ENCODE measurements at places on chromosomes 6 and 20. TPM values are rescaled to one million over a fixed set of nuclear protein-coding genes. Genes with fewer than 3 reads are reported as not detected.

DNA sequence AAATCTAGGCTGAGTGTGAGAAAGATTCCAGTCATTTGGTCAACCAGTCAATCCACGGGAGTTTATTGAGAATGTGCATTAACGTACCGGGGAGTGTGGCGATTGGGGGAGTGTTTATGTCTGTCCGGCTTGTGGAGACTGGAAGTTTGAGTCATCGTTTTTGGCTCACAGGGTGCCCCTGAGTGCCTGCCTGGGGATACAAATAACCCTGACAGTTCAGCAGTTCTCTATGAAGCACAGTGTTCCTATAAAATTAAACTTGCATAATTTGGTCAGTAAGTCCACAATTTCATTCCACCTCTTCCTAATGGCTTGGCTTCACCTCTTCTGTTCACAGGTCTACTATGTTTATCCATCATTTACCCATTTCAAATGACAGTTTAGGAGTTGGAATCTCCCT is 72.6 kb upstream of the PLEKHG1 start:
- no peak for DNase-seq

Gene SMPDL3A
- total RNA-seq, result 13.6 TPM

DNA sequence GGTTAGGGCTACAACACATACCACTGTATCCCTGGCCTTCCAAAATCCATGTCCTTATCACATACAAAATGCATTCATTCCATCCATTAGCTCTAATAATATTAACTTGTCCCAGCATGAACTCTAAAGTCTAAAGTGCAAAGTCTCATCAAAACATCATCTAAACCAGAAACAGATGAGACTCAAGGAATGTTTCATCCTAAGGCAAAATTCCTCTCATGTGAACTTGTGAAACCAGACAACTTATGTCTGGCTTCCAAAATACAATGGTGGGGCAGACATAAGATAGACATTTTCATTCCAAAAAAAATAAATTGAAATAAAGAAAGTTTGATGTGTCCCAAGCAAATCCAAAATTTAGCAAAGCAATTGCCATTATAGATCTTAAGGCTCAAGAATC is 257.4 kb downstream of the HTR1B start:
- no peak for DNase-seq

Gene RIPPLY2
- total RNA-seq, result not detected

Gene TMC2
- total RNA-seq, result not detected

DNA sequence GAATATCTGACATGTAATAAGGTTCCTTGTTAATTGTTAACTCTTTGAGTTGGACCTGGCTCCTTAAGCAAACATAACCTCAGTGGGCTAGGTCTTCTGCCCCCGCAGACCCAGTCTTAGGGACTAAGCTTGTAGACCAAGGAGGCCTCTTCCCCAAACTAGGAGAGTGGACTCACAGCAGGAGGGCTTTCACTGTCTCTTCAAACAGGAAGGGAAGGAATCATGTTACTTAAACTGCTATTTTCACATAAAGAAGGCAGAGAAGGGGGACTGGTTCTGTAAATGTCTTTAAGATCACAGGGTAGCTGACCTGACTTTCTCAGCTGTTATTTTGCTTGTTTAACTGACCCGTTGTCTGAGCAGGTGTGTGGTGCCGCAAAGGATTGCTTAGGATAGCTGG is 34.9 kb upstream of the PRDM1 start:
- DNase-seq, result no peak

Gene CRISP3
- total RNA-seq, result not detected

Gene SLC22A23
- 4.0 TPM for total RNA-seq

DNA sequence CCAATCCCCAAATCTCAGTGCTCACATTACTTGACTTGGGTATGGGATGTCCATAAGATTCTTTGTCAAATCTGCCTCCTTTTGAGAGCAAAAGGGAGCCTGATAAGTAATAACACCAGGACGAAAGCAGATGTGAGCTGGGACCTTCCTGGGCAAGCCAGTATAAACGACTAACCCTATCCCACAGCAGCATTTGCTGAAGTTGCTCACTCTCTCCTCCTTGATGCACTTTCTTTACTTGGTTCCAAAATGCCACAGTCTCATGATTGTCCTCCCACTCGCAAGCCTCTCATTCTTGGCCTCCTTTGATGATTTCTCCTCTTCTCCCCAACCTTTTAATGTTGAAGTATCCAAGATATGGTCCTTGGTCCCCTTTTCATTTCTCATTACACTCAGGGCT is 44.7 kb upstream of the TAGAP start:
- DNase-seq, result no peak

Gene SLC22A16
- total RNA-seq, result not detected

- DNase-seq, result no peak
Measured at GRCh38 chr20:46761566-46761965, 52.1 kb downstream of the SLC2A10 start.

Gene PRND
- total RNA-seq, result not detected

DNA sequence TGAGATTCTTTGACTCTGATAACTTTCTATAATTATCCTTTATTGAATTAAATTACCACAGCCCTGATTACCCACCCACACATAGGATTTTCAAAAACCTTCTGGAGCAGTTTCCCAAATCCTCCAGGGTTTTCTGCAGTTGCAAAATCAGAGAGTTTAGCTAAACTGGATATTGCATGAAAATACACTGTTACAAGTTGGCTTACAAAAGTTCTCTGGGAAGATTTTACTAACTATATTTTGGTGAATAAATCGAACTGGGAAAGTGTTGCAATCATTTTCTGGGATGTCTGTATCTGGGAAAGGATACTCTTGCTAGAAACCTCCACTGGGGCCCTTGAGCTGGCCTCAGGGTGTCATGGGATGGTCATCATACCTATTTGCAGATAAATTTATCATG is 97.6 kb upstream of the STMND1 start:
- no peak for DNase-seq

DNA sequence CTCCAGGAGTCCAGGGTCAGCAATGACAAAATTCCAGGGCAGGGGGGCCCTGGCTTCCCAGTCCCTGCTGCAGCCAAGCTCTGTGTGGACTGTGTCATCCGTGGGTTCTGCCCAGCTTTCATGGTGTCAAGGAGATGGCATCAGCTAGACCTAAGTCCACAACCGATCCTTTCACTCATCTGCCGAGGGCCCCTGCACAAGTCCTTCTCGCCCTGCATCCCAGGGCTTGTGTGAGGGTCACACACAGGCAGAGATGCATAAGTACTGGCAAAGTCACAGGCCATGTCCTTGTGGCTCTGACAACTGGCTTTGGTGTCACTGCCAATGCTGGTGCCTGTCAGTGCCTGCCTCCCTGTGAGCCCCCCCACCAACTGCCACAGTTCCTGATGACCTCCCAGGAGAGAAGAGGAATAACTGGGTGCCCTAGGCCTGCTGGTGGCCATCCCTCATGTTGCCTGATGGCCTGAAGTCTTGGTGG is 181.4 kb upstream of the CST7 start:
- no peak for DNase-seq

Gene PDYN
- total RNA-seq, result not detected

- DNase-seq, result no peak
Measured at GRCh38 chr20:58657262-58657661, 6.2 kb downstream of the STX16 start.

GRCh38 chr6:18308070-18308735 is 43.9 kb upstream of the DEK start:
- peak; percentile 49 for DNase-seq

GRCh38 chr6:25165177-25165576 is 114.0 kb upstream of the CARMIL1 start:
- DNase-seq, result no peak

- DNase-seq, result peak; percentile 62
Measured at GRCh38 chr6:117531346-117531745, 48.9 kb downstream of the DCBLD1 start.

Gene SNX21
- 131 TPM for total RNA-seq

GRCh38 chr6:138999949-139000725 is 12.1 kb upstream of the REPS1 start:
- peak; percentile 77 for DNase-seq

DNA sequence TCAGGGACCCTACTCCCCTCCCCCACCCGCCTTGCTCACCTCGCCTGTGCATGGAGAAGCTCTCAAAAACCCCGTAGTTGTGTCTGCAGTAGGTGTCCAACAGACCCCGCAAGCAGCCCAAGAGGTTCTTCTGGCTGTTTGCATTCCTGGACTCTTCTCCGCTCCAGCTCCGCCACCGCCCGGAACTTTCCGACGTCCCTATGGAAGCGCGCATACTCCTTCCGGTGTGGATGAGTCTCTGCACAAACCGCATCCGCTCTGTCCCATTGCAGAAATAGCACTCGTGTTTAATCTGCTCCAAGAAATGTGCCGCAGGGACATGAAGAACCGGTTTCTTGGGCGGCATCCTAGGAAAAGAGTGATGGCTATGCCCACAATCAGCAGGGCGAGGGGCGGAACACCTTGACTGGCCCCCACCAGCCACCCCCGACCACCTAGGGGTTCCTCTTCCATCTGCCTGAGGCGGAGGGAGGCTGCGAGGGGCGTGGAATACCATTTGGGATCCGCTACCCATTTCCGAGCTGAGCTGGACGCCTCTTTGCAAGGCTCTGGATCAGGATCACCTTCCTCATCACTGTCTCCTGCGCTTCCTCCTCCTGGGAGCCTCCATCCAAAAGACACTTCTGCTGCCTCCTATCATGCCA is 20.2 kb downstream of the HLA-DRA start:
- DNase-seq, result no peak

- no peak for DNase-seq
Measured at GRCh38 chr6:84417260-84417659, 189.8 kb upstream of the CEP162 start.

DNA sequence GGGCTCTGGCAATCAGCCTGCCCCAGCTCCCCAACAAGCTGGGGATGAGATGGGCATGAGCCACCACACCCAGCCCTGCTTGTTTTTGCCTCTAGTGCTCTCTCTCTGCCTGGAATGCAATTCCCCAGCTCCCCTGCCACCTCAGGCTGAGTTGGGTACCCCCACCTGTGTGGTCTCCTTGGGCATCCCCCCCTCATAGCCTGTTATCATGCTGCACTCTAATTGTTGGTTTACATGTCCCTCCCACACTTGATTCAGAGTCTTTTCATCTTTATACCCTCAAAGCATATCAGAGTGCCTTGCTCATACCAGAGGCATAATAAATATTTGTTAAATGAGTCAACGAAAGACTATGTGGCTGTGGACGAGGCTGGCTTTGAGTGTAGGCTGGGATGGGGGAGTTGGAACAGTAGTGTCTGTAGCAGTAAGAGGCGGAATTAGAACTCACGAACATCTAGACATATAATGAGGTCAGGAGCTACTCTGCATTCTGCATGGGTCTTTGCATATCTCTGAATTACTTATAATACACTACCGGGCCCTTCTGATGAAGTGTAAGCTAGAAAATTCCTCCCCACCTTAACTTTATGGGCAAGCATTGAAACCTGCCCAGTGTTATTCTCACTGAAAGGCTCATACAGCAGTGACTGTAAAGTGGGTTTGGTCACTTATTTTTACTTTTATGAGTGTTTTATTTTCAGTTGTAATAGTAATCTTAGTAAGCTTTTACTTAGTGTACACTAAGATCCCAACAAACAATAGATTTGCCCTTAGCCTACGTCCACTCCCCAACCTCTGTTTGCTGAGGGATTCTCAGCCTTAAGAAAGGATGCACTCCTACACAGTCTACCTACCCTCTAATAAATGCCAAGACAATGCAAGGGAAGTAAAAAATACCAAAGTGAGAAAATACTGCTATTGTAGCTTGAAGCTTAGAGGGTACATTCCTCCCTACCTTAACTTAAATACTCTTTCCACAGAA is 58.7 kb downstream of the EDN1 start:
- DNase-seq, result peak; percentile 70

- no peak for DNase-seq
Measured at GRCh38 chr20:8260837-8261251, 128.8 kb downstream of the PLCB1 start.

GRCh38 chr20:50675671-50676376 is 15.5 kb downstream of the RIPOR3 start:
- DNase-seq, result no peak

DNA sequence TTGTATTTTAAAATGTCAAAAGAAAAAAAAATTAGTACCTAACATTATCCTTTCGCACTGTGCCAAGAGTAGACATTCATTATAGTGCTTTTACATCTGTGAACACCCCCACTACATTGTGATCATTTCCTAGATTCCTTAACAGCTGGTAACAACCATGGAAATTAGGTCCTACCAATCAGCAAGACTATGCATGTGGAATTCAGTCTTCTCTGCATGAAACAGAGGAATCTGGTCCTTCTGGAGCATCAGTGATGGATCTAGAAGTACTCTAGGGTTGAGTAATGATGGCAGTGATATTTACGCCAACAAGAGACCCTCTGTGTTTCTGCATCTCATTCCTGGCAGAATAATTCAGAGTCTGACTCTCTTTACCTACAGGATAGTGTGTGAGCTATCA is 9.4 kb downstream of the OR12D1 start:
- no peak for DNase-seq

Gene GSTA5
- not detected for total RNA-seq

DNA sequence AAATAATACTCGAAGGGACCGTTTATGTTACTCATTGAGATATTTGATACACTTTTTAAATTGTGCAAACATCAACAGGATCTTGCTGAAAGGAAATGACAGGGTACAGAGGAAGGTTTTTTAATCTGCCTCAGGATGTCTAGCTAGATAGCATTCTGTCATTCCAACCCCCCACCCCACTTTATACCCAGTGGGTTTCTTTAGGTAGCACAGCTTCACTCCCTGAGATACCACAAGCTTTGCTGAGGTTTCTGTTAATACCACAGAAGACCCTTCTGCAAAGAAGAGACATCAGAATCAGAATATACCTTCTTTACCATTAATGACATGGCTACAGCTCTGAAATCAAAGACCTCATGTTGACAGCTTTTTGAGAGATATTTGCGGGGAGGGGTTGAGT is 1.3 kb downstream of the PHACTR2 start:
- DNase-seq, result peak; percentile 14

- no peak for DNase-seq
Measured at GRCh38 chr6:129235167-129236000, 352.4 kb downstream of the LAMA2 start.

GRCh38 chr6:100230953-100231316 is 233.8 kb downstream of the SIM1 start:
- no peak for DNase-seq

DNA sequence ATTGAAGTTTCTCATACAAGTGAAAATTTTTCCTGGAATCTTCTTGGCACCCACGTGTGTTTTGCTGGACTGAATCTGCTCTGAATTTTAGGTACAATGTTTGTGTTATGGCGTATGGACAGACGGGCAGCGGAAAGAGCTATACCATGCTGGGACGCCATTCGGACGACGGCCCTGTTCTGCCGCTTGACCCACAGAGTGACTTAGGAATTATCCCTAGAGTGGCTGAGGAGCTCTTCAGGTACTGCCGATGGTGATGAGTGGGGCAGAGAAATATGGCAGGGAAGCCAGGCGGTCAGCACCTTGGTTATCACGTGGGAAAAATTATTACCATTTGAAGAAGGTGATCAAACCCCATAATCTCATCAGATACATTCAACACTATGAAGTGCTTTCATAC is 36.3 kb downstream of the KIF25 start:
- no peak for DNase-seq

GRCh38 chr6:110485491-110485890 is 9.1 kb upstream of the SLC22A16 start:
- DNase-seq, result peak; percentile 49

GRCh38 chr6:83677791-83678190 is 31.1 kb downstream of the SNAP91 start:
- DNase-seq, result no peak
